ENCODE measurements at places on chromosomes 12 and 14.

DNA sequence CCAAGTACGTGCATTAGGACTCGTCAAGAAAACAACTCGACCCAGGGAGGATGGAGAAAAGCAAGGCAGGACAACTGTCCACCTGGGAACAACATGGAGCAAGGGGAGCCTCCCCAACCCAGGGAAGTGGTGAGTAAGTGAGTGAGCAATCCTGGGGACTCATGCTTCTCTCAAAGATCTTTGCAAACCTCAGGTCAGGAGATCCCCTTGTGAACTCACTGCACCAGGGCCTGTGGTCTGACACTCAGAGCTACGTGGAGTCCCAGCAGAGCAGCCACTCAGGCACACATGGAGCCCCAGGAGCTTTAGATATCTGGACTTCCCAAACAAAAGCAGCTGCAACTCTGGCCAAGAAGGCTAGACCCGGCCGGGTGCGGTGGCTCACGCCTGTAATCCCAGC lies 12.2 kb upstream of the OR5AU1 start:
- no peak for DNase-seq

GRCh38 chr14:21015312-21015711 lies 9.5 kb downstream of the NDRG2 start:
- no peak for DNase-seq

- DNase-seq, result no peak
These were observed 189.2 kb upstream of the C14orf180 start for GRCh38 chr14:104390221-104390931.

- no peak for DNase-seq
These were observed 18.2 kb upstream of the ANAPC7 start for GRCh38 chr12:110421701-110422100.

DNA sequence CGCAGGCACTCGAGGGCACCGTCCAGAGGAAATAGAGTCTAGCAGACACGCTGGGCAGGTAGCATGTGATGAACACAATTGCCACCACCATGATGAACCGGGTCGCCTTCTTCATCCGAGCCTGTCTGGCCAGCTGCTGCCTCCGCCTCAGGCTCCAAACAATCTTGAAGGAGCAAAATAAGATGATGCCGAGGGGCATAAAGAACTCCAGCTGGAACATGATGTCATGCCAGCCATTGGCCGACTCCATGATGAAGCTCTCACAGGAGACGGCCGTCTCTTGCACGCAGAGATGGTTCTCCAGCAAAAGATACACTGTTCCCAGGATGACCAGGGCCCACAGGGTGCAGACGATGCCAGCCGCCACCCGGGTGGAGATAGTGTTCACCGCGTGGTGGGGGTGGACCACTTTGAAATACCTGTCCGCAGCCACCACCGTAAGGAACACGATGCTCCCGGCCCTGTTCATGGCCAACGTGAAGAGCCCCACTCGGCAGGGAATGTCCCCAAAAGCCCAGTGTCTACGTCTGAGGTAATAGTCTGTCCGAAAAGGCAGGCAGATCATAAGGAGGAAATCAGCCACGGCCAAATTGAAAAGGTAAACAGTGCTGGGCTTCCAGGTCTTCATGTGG lies 945 bp downstream of the HCAR1 start:
- DNase-seq, result no peak

DNA sequence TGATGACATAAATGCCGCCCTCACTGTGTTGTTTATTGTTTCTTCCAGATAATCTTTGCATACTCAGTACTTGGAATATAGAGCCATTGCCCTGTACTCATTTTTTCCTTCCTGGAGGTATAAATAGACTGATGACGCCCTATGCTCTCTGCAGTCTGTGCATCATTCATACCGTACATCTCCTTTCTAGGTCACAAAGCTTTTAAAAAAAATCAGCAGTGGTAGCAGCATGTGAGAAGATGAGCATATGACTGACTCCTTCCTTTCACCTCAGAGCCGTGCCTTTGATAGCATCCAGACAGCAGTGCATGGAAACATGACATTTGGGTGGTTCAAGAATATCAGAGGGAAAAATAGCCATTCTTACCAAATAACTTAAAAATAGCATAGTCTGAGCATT lies 77.3 kb downstream of the PDE3A start:
- DNase-seq, result no peak

DNA sequence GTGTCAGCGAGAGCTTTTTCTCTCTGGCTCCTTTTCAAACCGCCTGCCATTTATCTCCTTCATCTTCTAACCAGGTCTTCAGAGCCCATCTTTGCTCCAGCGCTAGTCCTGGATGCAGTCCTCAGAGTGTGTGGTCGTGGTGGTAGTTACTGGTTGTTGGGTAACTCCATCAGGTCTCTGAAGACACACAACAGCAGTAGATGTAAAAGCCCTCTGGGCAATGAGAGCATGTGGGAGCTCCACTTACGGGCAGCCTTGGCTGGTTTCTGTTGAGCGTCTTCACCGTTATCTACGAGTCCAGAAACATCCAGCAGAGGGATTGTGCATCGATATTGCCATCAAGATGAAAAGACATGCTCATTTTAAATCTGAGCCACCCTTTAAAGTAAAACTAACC lies 61.2 kb downstream of the FBXL14 start:
- no peak for DNase-seq

- DNase-seq, result no peak
These were observed 12.8 kb upstream of the AQP2 start for GRCh38 chr12:49937639-49938300.

- DNase-seq, result no peak
These were observed 447.9 kb upstream of the TMEM132C start for GRCh38 chr12:127819056-127819455.

DNA sequence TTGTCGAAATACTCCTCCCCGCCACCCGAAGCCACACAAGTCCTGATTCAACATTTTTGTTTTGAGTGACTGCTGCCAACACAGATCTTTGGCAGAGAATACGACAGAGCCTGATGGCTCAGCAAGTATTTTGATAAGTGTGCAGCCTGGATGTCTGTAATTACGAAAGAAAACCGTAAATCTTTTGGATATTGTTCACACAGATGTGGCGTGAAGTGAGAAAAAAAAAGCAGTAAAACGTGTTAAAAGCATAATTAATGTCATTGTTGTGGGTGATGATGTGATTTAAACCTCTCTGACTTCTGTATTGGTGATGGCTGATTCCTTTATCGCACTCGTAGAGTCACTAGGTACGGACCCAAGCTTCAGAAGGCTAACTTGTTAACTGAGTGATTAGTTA lies 98.7 kb downstream of the PHETA1 start:
- no peak for DNase-seq

DNA sequence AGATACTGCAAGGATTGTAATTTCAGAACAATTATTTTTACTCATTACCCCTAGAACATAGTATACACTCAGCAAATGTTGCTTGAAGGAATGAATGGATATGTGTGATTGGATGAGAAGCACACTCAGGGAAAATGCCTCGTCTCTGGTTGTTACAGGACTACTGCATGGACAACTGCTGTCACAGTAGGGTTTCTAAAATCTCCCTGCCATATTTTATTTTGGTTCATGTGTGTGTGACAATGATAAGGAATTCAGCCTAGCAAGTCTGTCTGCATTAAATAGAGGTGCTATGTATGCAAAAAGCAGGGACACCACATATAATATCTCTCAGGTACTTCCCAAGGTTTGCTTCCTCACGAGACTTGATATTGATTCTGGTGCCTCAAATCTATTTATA lies 1.4 kb downstream of the PTPRR start:
- DNase-seq, result no peak

DNA sequence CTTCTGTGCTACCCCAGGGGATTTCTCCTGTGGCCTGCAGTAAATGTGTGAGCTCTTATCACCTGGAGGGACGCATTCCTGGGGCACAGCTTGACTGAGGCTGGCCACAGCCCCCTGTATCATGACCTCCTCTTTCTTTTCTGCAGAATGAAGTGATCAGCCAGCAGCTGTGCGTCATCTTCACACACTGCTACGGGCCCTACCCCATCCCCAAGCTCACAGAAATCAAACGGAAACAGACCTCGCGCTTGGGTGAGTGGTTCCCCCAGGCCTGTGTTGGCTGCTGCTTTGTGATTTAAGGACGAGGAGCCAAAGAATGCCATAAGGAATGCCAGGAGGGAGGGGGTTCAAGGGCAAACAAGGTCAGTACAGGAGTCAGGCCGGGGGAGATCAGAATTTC lies 50.5 kb upstream of the PWP1 start:
- DNase-seq, result no peak

DNA sequence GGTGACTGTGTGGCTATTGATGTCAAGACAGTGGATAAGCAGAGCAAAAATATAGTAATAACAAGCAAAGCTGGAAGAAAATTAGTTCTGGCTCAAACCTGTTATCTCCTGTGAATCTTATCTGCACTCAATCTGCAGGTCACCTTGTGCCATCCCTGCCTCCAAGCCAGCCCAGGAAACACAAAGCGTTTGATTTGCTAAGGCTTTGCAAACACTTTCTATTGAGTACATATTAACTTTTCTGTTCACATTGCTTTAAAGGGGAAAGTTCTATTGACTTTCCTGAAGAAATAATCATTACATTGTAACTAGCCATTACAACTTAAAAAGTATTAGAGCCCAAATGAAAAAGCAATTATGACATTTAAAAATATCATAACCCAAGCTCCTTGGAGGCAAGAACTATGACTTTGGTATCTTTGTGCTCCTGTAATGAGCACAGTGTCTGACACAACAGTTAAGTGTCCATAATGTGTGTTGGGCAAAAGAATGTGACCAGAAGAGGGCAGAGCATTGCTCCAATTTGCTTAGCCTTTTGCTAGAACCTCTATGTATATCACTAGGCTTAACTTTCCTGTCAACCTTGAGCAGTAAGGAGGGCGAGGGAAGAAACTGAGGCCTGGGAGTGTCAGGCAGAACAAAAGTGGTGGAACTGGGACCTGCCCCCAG lies 24.7 kb downstream of the SERPINA3 start:
- no peak for DNase-seq

DNA sequence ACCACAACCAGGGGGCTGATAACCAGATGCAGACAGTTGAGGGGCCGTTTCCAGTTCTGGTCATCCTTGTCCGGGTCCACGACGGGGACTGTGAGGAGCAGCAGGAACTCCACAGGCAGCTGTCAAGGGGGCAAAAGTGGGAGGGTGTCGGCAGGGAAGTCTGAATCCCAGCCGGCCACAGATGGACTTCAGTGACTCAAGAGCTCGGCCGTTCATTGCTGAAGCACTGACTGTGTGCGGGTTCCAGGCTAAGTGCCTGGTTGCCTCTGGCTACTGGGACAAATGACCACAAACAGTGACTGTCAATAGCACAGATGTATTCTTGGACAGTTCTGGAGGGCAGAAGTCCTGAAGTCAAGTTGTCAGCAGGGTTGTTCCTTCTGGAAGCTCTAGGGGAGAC lies 19.6 kb downstream of the SLC8B1 start:
- DNase-seq, result no peak

DNA sequence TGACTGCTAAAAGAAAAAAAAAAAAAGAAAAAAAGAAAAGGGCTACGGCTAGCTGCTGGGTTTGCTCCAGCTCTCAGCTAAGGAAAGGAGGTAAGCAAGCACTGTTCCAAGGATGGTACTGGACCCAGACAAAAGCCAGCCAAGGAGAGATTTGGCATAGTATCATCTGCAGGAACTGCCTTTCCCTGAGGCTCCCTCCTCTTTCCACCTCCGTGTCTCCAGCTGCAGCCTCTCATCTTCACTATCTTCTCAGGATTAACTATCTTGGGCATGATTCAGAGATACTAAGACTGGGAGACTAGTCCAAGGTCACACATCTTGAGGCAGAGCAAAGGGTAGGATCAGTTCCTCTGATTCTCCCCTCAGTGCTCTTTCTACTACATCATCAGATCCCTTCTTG lies 6.0 kb downstream of the KITLG start:
- DNase-seq, result no peak

DNA sequence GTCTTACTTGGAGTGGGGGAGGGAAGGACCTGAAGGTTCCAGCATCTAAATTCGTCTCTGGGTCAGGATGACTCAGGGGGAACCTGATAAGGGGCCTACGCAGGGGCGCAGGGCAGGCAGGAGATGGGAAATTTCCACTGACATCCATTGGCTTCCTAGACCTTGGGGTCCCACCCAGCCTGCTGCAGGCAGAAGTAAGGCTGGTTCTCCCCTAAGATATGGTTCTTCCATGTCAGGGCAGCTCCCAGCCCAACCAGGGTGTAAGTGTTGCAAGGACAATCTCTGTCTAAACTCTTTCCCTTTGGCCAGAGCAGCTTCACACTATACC lies 2.1 kb upstream of the NDRG2 start:
- DNase-seq, result no peak

DNA sequence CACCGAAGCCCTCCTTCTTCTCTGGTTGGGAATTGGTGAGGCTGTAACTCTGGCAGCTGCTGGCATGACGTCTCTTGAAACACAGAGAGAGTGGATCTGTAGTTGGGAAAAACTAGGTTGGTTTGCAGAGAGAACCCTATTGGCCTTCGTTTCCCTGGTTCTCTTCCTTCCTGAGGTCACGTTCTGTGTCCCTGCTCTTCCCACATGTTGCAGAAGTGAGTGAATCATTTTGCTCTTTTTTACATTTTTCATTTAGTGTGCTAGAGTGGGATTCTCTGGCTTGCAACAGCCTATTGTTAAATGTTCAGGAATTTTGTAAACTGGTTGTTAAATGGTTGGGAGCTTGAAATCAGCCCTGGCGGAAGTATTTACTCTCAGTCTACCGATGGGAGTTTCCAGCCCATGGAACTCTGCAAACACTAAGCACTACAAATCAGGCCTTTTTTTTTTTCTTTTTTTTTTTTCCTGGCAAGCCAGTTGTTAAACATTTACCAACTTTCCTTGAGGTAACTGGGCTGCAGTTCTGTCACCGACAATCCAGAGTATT lies 26.8 kb upstream of the CKAP4 start:
- DNase-seq, result no peak

- no peak for DNase-seq
These were observed 24.5 kb downstream of the PCNX4 start for GRCh38 chr14:60116181-60116580.

DNA sequence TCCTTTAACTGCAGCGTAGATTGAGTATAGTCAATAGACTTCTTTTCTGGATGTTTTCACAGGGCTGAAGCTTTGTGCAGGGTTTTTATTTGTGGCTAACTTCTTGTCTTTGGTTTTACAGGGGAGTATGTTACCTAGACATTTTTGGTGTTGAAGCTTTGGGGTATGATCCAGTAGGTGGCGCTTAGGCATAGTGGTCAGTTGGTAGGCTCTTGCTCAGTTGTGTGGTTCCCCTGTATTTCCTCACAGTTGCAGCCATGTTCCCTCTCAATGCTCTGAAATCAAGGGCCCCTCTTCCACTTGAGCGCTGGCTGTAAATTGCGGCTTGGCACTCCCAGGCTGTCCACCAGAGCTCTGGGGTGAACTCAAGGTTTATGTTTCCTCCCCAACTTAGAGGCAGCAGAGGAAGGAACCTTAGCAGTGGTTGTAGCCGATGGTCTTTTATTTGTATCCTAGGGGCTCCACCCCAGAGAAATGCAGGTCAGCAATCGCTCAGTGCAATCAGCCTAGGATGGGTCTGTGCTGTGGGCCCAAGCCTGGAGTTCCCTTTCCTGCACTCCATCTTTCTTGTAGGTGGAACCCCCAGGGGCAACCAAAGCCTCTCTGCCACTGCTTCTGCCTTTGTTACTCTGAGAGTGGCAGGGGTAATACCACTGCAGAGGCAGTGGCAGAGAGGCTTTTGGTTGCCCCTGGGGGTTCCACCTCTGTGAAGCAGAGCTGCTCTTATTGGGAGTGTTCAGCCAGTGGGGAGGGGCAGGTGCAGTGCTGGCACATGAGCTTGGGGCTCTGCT lies 55.1 kb downstream of the CMAS start:
- no peak for DNase-seq

Measured in stimulated activated CD8-positive, alpha-beta memory T cell treated with anti-CD3 and anti-CD28 coated beads, Interleukin-12 subunit alpha, Interleukin-12 subunit beta, amount 100 ng/mL, for 4 hours (primary cell).